ENCODE measurements at places on chromosomes 5 and 9.

DNA sequence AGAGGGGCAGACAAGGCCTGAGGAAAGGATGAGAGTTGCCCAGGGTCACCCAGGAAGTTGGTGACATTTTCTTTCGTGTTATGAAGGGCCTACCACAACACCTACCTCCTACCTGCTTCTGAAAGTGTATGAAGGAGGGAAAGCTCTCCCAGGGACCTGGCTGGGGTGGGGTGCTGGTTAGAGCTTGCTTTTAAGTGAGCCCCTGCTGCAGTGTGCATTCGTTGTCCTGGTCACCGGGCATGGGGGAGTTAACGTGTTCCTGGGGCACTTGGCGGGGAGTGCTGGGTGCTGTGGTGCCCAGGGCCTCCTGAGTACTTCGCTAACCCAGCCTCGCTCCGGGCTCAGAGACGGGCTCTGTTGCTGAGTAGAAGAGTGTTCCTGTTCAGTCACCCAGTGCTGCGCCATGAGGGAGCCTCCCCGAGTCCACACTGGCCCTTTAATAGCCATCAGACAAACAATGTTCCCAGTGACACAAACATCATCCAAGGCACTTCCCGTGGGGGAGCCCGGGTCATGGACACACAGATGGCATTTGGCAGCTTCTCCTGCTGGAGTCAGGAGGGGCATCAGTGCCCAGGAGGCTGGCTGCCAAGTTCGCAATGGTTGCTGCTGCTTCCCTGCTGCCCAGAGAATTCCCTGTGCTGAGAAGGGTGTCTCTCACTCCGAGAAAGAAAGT lies 85.7 kb downstream of the AMBP start:
- no peak for DNase-seq

- DNase-seq: no peak
Measured at GRCh38 chr9:32706004-32706724, 70.7 kb upstream of the TAF1L start.

- DNase-seq: peak; percentile 33
Measured at GRCh38 chr9:123749580-123750202, 180.2 kb downstream of the DENND1A start.

- no peak for DNase-seq
Measured at GRCh38 chr5:29587832-29588231, 1605.7 kb upstream of the CDH6 start.
